ENCODE measurements at places on chromosomes 12 and 14. TPM values are rescaled to one million over a fixed set of nuclear protein-coding genes. Genes with fewer than 3 reads are reported as not detected.

Gene CEBPE
- 0.67 TPM for total RNA-seq

Gene ADSS1
- total RNA-seq = 0.81 TPM

Gene CACNA2D4
- 16.4 TPM for total RNA-seq

Gene MANSC1
- total RNA-seq = 0.27 TPM

Gene B3GNT4
- 0.50 TPM for total RNA-seq

Gene RFX4
- total RNA-seq = not detected

Gene DACT1
- 1.2 TPM for total RNA-seq

Gene ERBB3
- 1.5 TPM for total RNA-seq

Gene SIVA1
- total RNA-seq = 135 TPM
